Suprapubic skin (tissue), 4 donors: ENCODE measurements at places on chromosomes 13 and 19.
A peak's percentile ranks its signal among the peaks of the same experiment; 100 is the strongest.

DNA sequence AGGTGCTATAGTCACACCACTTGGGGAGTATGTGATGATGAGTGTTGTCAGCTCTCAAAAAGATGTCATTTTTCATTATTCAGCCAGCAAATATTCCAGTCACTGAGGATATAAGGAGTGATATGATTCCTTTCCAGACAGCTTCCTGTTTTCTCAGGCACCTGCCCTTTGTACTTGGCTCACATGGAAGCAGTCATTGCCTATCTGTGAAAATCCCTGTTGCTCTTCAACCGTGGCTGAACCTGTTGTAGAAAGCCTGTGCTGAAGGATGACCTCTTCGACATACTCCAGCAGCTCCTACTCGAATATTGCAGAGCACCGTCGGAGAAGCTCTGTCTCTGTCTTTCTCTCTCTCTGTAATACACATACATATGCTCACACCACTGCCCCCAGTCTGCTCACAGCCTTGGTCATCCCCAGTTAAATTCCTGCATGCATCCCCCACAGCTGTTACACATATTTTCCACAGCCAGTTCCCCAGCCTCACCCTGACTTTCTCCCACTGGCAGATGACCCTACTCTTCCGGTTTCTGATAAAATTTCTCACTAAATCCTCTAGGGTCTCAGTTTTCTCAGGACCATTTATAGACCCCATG, 204.2 kb upstream of the ARGLU1 start:
- no peaks in the 10 kb centered on the region for H3K27me3 ChIP-seq
- H3K4me3 ChIP-seq: no peak overlapping the region
- H3K36me3 ChIP-seq: no peaks in the 10 kb centered on the region
- H3K4me1 ChIP-seq: no peaks in the 10 kb centered on the region

GRCh38 chr13:44350775-44351504, 22.7 kb upstream of the SERP2 start:
- H3K4me1 ChIP-seq: peaks cover 14% of the 10 kb centered on the region
- H3K27ac ChIP-seq: peak overlapping the region; percentile 76
- H3K27me3 ChIP-seq: no peaks in the 10 kb centered on the region
- DNase-seq: no peak

DNA sequence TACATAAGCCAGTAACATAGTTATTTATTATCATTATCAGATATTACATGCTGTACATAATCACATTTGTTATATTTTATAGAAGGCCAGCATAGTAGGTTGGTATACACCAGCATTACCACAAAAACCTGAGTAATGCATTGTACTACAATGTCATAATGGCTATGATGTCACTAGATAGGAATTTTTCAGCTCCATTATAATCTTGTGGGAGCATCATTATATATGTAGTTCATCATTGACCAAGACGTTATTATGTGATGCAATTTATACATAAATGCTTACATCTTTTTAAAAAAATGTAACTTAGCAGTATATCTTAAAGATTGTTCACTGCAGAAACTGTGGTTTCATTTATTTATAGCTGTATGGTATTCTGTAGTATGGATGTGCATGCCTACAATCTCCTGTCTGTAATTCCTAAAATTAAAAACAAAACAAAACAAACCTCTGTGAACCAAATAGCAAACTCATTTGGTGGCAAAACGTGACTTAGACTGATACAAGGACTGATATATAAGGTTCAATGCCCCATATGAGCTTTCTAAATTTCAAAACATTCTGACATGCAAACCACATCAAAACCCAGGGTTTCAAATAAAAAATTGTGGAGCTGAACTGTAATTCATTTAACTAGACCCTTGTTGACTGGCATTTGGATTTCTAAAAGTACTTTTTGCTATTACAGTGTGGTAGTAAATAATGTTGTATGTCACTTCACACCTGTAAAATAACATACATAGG, 250.9 kb downstream of the DLEU7 start:
- no peak overlapping the region for H3K27ac ChIP-seq
- no peaks in the 10 kb centered on the region for H3K36me3 ChIP-seq
- H3K4me3 ChIP-seq: no peak overlapping the region
- H3K27me3 ChIP-seq: no peaks in the 10 kb centered on the region
- DNase-seq: no peak

DNA sequence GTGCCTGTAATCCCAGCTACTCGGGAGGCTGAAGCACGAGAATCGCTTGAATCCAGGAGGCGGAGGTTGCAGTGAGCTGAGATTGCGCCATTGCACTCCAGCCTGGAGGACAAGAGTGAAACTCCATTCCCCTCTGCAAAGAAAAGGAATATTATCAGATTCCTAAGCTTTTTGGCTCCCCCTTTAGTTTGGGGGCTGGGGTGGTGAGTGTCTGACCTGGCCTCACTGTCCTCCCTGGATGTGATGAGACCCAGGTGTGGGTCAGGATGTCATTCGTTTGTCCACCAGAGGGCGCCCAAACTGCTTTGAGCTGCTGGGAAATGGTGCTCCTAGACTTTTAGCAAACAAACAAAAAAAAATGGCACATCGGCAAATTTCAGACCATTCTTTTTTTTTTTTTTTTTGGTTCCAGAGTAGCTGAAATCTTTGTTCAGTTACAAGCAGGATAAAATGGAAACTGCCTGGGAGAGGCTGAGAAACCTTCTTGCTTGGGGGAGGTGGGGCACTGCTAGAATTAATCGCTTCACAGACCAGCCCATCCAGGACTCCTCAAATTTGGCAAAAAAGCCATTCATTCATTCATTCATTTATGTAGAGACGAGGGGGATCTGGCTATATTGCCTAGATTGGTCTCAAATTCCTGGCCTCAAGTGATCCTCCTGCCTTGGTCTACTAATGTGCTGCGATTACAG, 29.4 kb downstream of the SPC24 start:
- peaks cover 8% of the 10 kb centered on the region for H3K4me1 ChIP-seq
- H3K27me3 ChIP-seq: no peaks in the 10 kb centered on the region
- DNase-seq: peak; percentile 88
- no peak overlapping the region for H3K4me3 ChIP-seq
- peaks cover 64% of the 10 kb centered on the region for H3K36me3 ChIP-seq
- no peak overlapping the region for H3K27ac ChIP-seq

GRCh38 chr13:76153239-76153638, 517.1 kb downstream of the LMO7 start:
- H3K27ac ChIP-seq: no peak overlapping the region
- H3K27me3 ChIP-seq: no peaks in the 10 kb centered on the region
- no peaks in the 10 kb centered on the region for H3K4me1 ChIP-seq
- DNase-seq: no peak
- H3K36me3 ChIP-seq: no peaks in the 10 kb centered on the region
- H3K4me3 ChIP-seq: no peak overlapping the region

GRCh38 chr19:46944918-46945628, 74.6 kb upstream of the NPAS1 start:
- H3K27ac ChIP-seq: peak overlapping the region; percentile 66
- H3K36me3 ChIP-seq: peaks cover under 1% of the 10 kb centered on the region
- H3K27me3 ChIP-seq: no peaks in the 10 kb centered on the region

GRCh38 chr13:33743438-33744368, 74.2 kb upstream of the RFC3 start:
- peaks cover 17% of the 10 kb centered on the region for H3K4me1 ChIP-seq
- H3K27ac ChIP-seq: no peak overlapping the region
- DNase-seq: no peak

DNA sequence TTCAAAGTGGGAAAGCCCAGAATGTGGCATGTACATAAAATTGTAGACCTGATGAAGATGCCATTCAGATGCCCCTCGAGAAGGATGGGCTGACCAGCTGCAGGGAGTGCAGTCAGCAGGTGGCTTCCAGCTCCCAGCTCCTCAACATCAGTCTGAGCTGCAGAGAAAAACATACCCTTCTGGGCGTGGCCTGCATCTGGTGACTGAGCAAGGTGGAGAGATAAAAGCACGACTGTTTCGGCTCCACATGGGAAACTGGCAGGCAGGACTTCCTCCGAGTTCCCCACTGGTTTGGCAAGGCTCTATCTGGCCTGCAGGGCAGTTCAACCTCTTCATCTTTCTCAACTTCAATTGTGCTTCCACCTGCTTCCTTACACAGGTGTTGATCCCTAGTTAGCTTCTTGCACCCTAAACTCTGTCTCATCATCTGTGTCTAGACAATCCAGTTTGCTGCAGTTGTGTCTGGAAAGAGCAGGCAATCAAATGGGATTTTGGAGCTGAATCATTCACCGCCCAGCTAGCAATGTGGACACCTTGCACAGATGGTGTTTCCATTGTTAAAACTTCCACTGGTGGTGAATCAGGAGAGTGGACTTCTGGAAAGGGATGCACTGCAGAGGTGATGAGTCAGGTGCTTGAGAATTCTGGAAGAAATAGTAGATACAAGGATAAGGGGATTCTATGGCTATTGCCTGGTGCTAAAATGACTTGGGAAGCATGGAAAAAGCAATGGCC, 56.8 kb downstream of the POLR1D start:
- no peaks in the 10 kb centered on the region for H3K27me3 ChIP-seq
- no peak overlapping the region for H3K4me3 ChIP-seq
- no peaks in the 10 kb centered on the region for H3K36me3 ChIP-seq
- H3K4me1 ChIP-seq: no peaks in the 10 kb centered on the region
- no peak overlapping the region for H3K27ac ChIP-seq
- DNase-seq: no peak

- peak overlapping the region; percentile 34 for H3K27ac ChIP-seq
- no peak overlapping the region for H3K4me3 ChIP-seq
- H3K4me1 ChIP-seq: peaks cover 38% of the 10 kb centered on the region
- no peaks in the 10 kb centered on the region for H3K27me3 ChIP-seq
- H3K36me3 ChIP-seq: no peaks in the 10 kb centered on the region
Observed at GRCh38 chr19:9945319-9945966, 9.1 kb upstream of the OLFM2 start.

DNA sequence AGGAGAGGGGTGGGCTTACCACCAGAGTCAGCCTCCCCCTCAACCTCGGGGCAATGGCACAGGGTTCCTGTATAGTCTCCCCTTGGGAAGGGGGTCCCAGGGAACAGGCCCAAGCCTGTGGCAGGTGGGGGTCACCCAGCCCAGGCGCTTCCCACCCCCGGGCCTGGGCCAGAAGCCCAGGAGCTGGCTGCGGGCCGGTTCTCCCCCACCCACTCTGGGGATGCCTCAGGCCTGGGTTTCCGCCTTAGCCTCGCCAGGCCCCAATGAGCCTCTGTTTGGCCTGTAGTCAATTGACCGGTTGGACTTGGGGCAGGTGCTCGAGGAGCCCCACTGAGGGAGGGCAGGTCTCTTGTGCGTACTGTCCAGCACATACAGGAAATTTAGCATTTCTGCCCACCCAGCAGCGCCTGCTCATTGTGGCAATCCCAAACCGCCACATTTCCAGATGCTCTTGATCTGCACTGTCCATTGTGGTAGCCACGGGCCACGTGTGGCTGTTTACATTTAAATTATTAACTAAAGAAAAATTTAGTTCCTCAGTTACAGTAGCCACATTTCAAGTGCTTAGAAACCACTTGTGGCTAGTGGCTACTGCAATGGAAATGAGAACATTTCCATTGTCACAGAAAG, 9.9 kb downstream of the LYL1 start:
- H3K4me3 ChIP-seq: no peak overlapping the region
- H3K27me3 ChIP-seq: no peaks in the 10 kb centered on the region
- peak overlapping the region; percentile 70 for H3K27ac ChIP-seq
- peaks cover 82% of the 10 kb centered on the region for H3K4me1 ChIP-seq

- no peak overlapping the region for H3K27ac ChIP-seq
- DNase-seq: no peak
Observed at GRCh38 chr13:37597477-37598025, 1.0 kb downstream of the POSTN start.

DNA sequence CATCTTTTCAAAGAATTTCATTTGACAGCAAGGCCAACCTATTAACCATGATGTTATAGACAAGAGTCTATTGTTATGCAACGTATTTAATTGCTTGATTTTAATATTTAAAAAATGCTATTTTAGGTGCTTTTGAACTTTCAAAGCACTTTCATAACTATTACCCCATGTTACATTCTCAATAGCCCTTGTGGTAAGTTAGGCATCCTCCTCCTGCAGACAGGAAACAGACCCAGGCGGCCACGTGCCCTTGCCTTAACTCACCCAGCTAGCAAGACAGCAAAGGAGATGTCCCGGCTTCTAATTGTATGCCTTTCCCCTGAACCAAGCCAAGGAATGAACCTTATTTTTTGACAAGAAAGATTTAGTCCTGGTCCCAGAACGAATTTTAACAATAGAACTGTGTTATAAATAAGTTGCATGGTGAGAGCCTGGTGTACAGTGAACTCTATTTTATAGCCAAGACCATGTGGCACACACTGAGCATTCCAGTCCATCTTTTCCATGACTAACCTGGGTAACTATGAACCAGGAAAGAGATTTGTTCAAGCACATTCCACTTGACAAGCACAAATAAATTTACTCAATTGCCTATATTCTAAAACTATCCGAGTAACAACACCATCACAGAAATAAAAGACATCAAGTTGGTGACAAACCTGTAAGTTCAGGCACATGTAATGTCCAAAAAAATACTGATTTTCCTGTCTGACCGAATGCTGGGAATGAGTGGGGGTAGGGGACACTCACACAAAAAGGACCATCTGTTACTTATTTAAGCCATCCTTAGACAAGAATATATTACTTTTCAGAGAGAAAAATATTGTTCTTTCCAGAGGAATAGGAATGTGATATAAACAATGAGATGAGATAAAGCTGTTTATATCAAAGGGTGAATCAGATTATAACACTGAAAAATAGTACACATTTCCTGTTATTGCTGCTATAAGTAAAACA, 163.0 kb downstream of the EFNB2 start:
- H3K27me3 ChIP-seq: no peaks in the 10 kb centered on the region
- H3K4me1 ChIP-seq: peaks cover 3% of the 10 kb centered on the region
- no peaks in the 10 kb centered on the region for H3K36me3 ChIP-seq
- H3K4me3 ChIP-seq: no peak overlapping the region
- no peak overlapping the region for H3K27ac ChIP-seq
- no peak for DNase-seq

- H3K36me3 ChIP-seq: no peaks in the 10 kb centered on the region
- peak overlapping the region; percentile 51 for H3K27ac ChIP-seq
- no peaks in the 10 kb centered on the region for H3K27me3 ChIP-seq
- no peak for DNase-seq
Observed at GRCh38 chr13:40251343-40252032, 415.0 kb downstream of the FOXO1 start.

GRCh38 chr19:7534531-7535046, 928 bp upstream of the PNPLA6 start:
- peaks cover 51% of the 10 kb centered on the region for H3K36me3 ChIP-seq
- DNase-seq: no peak
- H3K27ac ChIP-seq: peak overlapping the region; percentile 86
- no peaks in the 10 kb centered on the region for H3K27me3 ChIP-seq
- H3K4me3 ChIP-seq: peak overlapping the region; percentile 80

- no peak overlapping the region for H3K4me3 ChIP-seq
- H3K27ac ChIP-seq: no peak overlapping the region
- peaks cover 69% of the 10 kb centered on the region for H3K36me3 ChIP-seq
- H3K4me1 ChIP-seq: no peaks in the 10 kb centered on the region
Observed at GRCh38 chr19:1374250-1374577, 9.5 kb upstream of the NDUFS7 start.

GRCh38 chr13:47480951-47481350, 520.1 kb downstream of the SUCLA2 start:
- DNase-seq: no peak

- H3K4me1 ChIP-seq: peaks cover 26% of the 10 kb centered on the region
- H3K36me3 ChIP-seq: peaks cover 4% of the 10 kb centered on the region
- H3K27me3 ChIP-seq: no peaks in the 10 kb centered on the region
- no peak overlapping the region for H3K27ac ChIP-seq
- peak; percentile 58 for DNase-seq
Observed at GRCh38 chr13:112723771-112724170, 33.9 kb downstream of the ATP11A start.

- H3K4me3 ChIP-seq: no peak overlapping the region
- H3K27me3 ChIP-seq: no peaks in the 10 kb centered on the region
- DNase-seq: no peak
- peaks cover 20% of the 10 kb centered on the region for H3K4me1 ChIP-seq
Observed at GRCh38 chr13:33316890-33317289, 31.3 kb upstream of the STARD13 start.
